ENCODE measurements at places on chromosomes 6 and 20. TPM values are rescaled to one million over a fixed set of nuclear protein-coding genes. Genes with fewer than 3 reads are reported as not detected.

The XKR7 gene
- polyA plus RNA-seq: not detected

The SLC26A8 gene
- polyA plus RNA-seq: 0.26 TPM

The MAP7 gene
- polyA plus RNA-seq: 8.4 TPM

The LGSN gene
- polyA plus RNA-seq: 0.19 TPM

The PPIL6 gene
- polyA plus RNA-seq: 0.33 TPM

The SLC24A3 gene
- 0.28 TPM for polyA plus RNA-seq

The HLA-DMB gene
- 2.8 TPM for polyA plus RNA-seq

The TCF15 gene
- not detected for polyA plus RNA-seq

The PLG gene
- polyA plus RNA-seq: 1,307 TPM

DNA sequence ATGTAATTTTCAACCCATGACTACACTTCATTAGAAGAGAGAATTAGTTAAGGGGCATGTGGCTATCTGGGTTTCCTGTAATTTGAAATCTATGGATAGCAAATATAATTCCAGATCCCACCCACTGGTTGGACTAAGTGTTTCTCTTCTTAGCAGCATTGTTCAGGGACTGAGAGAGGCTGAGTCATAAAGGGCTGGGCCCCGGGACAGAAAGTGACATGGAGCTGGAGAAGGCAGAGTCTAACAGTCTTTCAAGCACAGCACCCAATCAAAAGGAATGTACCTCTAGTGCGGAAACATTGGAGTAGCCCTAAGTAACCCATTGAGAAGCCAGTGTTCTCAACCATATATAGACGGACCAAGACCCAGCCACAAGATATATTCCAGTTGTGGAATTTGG, 363.9 kb downstream of the DHX35 start:
- no peaks in the 10 kb centered on the region for H3K27me3 ChIP-seq
- H3K27ac ChIP-seq: no peak overlapping the region
- H3K4me1 ChIP-seq: no peaks in the 10 kb centered on the region
- DNase-seq: no peak
- H3K36me3 ChIP-seq: no peaks in the 10 kb centered on the region

DNA sequence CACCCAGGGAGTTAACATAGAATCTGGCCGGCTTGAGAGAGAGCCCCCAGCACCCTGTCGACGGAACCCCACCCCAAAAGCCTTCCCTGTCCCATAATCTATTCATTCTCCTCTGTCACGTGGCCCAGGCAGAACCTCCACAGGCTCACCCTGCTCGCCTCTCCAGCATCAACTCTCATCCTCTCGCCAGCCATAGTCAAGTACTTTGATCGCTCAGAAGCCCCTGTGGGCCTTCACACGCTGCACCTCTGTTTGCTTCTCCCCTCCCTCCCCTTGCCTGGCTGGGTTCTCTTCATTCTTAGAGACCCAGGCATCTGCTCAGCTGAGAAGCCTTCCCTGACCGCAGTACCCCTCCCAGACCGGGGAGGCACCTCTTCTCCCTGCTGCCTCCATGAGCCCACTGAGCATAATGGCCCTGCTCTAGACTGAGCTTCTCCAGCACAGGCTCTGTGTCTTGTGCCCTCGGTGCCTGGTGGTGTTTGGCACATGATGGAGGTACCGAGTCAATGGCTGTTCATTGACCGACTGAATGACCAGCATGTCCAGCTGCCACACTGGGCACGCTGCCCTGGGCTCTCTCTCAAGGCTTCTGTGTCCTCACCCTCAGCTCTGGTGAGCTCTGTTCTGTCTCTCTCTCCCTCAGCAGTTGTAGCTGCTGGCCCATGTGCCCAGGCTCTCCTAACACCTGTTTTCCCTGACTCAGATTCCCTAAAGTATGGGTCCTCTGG, 33.7 kb downstream of the PKIG start:
- H3K36me3 ChIP-seq: peaks cover 31% of the 10 kb centered on the region
- DNase-seq: no peak
- no peak overlapping the region for H3K4me3 ChIP-seq
- no peak overlapping the region for H3K27ac ChIP-seq
- no peaks in the 10 kb centered on the region for H3K27me3 ChIP-seq

GRCh38 chr20:16752082-16752481, 3.9 kb downstream of the OTOR start:
- H3K4me3 ChIP-seq: no peak overlapping the region
- H3K4me1 ChIP-seq: no peaks in the 10 kb centered on the region
- no peak overlapping the region for H3K27ac ChIP-seq
- H3K36me3 ChIP-seq: no peaks in the 10 kb centered on the region

- DNase-seq: no peak
- H3K27me3 ChIP-seq: no peaks in the 10 kb centered on the region
- no peaks in the 10 kb centered on the region for H3K36me3 ChIP-seq
- H3K27ac ChIP-seq: no peak overlapping the region
- H3K4me3 ChIP-seq: no peak overlapping the region
Observed at GRCh38 chr6:140438346-140438735, 1063.9 kb upstream of the CITED2 start.

DNA sequence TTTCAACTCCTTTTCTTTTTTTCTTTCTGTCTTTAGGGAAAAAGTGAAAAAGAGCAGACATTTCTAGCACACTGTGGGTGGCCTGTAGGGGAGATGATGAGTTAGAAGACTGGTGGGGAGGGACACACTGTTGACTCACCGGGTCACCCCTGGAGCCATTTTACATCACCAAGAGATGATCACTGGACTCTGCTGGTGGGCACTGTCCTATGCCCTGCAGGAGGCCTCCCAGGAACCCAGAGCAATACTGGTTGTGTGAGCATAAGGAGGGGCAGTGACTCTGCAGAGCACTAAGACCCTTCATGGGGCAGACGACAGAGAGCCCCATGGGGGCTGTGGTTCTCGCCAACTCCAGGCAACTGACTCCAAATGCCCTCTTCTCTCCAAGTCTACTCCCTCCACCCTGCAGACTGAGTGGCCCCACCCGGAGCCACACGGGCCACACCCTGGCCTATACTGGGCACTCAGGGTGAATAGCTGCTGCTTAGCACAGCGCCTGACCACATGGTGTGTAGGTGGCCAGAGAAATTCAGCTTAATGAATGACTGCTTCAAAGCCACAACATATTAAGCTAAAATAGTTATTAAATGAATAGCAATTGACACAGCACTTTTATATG, 177.5 kb downstream of the CDC5L start:
- H3K4me3 ChIP-seq: no peak overlapping the region
- no peak for DNase-seq
- no peaks in the 10 kb centered on the region for H3K36me3 ChIP-seq

DNA sequence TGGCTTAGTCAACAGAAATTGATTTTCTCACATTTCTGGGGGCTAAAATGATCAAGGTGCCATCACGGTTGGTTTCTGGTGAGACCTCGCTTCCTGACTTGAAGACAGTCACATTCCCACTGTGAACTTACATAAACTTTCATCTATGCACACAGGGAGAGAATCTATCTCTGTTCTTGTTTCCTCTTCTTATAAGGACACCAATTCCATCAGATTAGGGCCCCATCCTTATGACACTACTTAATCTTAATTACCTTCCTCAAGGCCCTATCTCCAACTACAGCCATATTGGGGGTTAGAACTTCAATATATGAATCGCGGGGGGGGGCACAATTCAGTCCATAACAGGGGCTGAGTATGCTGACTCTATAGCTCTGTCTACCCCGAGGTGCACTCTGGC, 10.6 kb upstream of the SCGN start:
- no peak for DNase-seq
- no peaks in the 10 kb centered on the region for H3K4me1 ChIP-seq
- no peaks in the 10 kb centered on the region for H3K36me3 ChIP-seq
- H3K27me3 ChIP-seq: no peaks in the 10 kb centered on the region

- no peaks in the 10 kb centered on the region for H3K27me3 ChIP-seq
- no peak for DNase-seq
- no peak overlapping the region for H3K4me3 ChIP-seq
- no peaks in the 10 kb centered on the region for H3K36me3 ChIP-seq
- H3K27ac ChIP-seq: no peak overlapping the region
Observed at GRCh38 chr6:16442031-16442430, 203.6 kb downstream of the GMPR start.

GRCh38 chr6:108575905-108576494, 15.3 kb downstream of the FOXO3 start:
- H3K4me3 ChIP-seq: no peak overlapping the region
- no peaks in the 10 kb centered on the region for H3K27me3 ChIP-seq
- DNase-seq: no peak
- no peak overlapping the region for H3K27ac ChIP-seq

DNA sequence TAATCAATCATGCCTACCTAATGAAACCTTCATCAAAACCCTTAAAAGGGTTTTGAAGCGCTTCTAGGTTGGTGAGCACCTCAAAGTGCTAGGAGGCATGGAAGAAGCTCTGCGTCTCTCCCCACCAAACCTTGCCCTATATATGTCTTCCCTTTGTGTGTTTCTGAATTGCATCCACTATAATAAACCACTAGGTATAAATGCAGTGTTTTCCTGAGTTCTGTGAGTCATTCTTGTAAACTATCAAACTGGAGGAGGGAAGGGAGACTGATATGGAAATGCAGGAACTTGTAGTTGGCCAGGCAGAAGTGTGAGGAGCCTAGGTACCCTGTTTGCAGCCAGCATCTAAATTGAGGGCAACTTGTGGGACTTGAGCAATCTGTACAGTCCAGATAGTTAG, 698.8 kb downstream of the DOK5 start:
- H3K36me3 ChIP-seq: no peaks in the 10 kb centered on the region
- no peak overlapping the region for H3K4me3 ChIP-seq
- H3K27me3 ChIP-seq: no peaks in the 10 kb centered on the region
- peaks cover 17% of the 10 kb centered on the region for H3K4me1 ChIP-seq
- no peak for DNase-seq

DNA sequence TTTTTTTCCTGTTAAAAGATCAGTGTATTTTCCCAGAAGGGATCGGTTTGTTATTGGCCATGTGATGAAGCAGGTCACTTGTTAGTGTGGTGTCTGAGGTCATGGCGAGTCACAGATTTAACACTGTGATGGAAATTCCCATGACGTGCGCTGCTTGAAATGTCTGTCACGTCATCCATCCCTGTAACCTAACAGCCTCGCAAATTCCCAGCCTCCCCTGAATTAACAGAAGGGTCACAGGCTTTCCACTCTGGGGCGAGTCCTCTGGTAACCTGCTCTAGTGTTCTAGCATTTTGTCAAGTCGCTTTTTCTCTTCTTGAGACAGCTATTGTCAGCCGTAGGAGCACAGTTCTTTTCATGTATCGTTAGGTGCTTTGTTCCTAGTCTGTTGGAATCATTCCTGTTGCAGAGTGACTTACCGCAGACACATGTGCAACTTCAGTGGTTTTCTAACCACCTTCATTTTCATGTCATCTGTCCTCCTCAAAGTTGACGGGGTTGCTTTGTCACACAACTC, 137.2 kb downstream of the MAP3K4 start:
- no peaks in the 10 kb centered on the region for H3K27me3 ChIP-seq
- no peak overlapping the region for H3K4me3 ChIP-seq
- no peak overlapping the region for H3K27ac ChIP-seq
- no peak for DNase-seq

DNA sequence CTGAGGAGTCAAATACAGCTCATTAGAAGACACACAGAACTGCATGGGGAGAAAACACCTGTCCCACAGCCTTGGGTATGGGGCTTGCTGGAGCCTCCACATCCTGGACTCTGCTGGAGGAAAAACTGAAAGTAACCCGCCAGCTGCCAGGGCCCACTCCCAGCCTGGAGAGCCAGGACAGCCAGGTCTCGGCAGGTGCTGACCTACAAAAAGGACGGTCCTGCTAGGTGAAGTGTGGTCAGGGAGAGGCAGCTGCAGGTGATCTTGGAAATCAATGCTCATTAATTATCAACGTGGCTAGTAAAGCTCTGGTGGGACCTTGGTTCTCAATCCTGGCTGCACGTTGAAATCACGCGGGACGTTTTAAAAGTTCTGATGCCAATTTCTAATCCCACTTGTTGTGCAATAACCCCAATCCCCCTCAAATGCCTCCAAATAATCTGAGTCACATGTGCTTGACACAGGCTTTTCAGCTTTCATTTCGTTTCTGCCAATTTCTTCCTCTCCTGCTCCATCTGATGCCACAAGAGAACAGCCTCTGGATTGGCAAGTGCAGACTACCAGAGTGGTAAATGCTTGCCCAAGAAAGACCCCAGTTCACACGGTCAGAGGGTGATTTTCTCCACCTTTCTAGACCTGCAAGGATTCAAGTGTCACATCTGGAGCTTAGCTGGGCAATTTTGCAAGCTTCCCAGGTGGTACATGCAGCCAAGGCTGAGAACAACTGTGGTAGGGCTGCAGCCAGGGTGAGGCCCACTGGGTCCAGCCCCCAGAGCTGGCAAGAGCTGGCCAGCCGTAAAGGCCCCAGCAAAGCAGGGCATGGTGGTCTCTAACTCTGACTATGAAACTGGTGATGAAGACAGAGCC, 252.3 kb upstream of the QKI start:
- H3K4me1 ChIP-seq: peaks cover 9% of the 10 kb centered on the region
- peak overlapping the region; percentile 62 for H3K4me3 ChIP-seq
- H3K36me3 ChIP-seq: no peaks in the 10 kb centered on the region

DNA sequence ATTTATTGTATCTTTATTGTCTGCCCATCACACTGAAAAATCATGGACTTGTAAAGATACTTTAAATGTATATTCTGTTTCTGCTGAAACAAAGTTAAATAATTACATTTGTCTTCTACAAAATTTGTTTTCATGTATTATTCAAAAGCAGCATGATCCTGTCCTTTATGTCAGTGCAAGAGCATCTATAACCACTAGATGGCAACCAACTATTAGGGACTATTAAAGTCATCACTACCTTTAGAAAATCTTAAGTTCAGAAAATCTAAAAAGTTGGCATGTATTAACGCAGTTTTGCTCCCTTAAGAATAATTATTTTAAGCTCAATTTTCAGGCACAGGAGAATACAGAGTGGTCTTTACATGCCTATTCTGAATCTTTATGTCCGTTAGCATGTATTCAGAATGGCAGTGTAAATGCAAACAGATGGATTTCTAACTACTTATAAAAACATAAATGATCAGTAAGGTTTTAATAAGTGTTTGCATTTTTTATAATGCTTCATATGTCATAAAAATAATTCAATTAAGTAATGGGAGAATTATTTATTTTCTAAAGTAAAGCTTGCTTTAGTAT, 17.8 kb downstream of the TMEM30A start:
- no peak for DNase-seq
- H3K27ac ChIP-seq: no peak overlapping the region
- no peaks in the 10 kb centered on the region for H3K27me3 ChIP-seq
- H3K4me1 ChIP-seq: peaks cover 1% of the 10 kb centered on the region
- peaks cover 5% of the 10 kb centered on the region for H3K36me3 ChIP-seq

GRCh38 chr6:125798734-125799508, 8.2 kb downstream of the NCOA7 start:
- no peak overlapping the region for H3K27ac ChIP-seq
- DNase-seq: no peak
- no peaks in the 10 kb centered on the region for H3K27me3 ChIP-seq
- H3K4me3 ChIP-seq: no peak overlapping the region
- H3K36me3 ChIP-seq: no peaks in the 10 kb centered on the region

DNA sequence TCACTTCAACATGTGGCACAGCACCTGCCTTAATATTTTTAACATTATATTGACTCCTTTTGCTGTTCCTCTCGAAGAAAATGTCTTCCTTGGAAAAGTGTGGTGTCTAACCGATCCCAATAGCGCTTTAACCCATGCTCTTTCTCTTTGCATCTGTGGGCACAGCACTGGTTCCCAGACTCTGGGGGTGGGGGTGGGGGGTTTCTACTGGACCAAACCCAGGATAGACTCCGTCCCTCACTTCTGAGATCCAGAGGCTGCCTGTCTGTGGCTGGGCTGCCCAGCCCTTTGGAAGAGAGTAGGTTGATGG, 3.9 kb upstream of the ZNF292 start:
- no peak for DNase-seq
- peaks cover 11% of the 10 kb centered on the region for H3K4me1 ChIP-seq
- no peaks in the 10 kb centered on the region for H3K27me3 ChIP-seq
